Stimulated activated CD8-positive, alpha-beta memory T cell treated with anti-CD3 and anti-CD28 coated beads, Interleukin-7, amount 100 ng/mL, for 4 hours (primary cell): ENCODE measurements at places on chromosomes 4 and X.

DNA sequence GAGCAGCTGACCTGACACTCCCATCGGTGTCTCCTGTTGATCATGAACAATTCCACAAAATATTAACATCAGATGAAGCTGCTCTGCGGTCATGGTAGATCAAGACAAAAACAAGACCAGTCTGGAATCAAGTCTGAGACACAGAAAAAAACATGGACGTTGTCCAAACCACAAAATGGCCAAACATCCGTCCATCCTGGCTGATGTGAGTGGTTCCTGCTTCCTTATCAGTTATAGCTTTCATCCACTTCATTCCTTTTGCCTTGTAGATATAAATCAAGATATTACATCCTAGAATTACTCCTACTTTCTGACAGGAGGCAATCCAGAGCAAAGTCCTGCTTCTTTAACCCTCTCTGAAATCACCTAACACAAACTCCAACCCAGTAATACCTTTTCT lies 28.8 kb upstream of the PCSK1N start:
- no peak for DNase-seq

DNA sequence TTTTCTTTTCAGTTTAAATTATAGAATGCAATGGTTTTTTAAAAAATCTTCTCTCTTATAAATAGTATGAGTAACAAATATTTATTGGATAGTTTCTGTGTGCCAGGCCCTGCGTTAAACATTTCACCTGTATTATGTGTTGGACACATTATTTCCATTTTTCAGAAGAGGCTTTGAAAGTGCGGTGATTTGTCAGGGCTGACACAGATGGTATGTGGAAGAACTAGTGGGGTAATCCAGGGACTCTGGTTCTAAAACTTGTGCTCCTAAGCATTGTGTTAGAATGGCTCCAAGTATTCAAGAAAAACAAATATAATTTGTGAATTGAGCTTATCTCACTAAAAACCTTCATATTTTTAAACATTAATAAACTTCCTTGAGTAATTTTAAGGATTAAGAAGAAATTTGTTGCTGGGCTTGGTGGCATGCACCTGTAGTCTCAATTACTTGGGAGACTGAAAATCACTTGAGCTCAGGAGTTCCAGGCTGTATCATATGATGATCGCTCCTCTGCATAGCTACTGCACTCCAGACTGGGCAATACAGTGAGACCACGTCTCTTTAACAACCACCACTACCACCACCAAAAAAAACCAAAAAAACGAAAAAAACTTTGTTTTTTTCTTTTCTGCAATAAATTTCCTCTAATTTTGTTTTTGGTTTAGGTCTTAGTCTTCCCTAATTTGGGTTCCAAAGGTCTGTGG lies 40.0 kb downstream of the RAPGEF2 start:
- DNase-seq = no peak

GRCh38 chrX:8673201-8673600 lies 58.7 kb downstream of the ANOS1 start:
- DNase-seq = no peak

GRCh38 chr4:123651066-123651465 lies 254.5 kb downstream of the SPRY1 start:
- no peak for DNase-seq

DNA sequence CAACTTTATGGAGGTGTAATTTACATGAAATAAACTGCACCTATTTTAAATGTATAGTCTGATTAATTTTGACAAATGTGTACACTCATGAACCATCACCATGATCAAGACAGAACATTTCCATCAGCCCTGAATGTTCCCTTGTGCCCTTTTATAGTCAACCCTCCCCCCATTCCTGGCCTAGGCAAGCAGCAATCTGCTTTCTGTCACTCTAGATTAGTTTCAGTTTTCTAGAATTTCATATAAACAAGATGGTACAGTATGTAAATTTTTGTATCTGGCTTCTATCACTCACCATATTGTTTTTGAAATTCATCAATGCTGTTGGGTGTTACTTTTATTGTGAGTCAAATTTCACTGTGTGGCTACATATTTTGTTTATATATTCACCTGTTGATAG lies 234.2 kb upstream of the RPS6KA3 start:
- DNase-seq = no peak

DNA sequence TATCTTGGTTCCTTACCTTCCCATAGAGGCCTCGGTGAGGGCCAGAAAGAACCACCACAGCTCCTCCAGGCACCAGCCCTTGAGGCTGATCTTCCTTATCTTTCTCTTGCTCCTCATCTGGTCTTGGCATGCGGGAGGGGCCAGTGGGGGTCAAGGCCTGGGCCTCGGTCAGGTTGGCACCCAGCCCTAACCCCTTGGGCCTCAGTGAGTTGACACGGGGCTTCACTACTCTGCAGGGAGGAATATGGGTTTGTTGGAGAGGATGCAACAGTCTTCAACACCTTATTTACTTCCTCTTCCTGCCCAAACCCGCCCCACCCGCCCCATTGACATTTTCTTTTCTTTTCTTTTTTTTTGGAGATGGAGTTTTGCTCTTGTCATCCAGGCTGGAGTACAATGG lies 6.0 kb downstream of the GPKOW start:
- no peak for DNase-seq

DNA sequence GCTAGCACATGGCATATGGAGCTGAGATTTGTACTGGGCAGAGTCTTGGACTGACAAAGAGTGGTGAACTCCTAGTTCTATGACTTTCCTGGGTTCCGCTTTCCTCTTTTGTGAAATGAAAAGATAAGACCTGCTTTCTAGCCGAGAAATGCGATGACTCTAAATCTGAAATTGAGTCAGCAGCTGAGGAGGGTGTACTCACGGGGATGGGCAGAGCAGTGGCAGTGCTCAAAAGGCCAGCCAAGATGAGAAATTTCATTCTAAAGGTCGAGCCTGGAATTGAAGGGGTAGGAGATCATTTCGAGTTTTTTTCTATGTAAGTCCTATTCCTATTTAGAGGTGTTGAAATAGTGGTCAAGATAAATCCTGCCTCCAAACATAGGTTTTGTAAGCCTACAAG lies 47.0 kb downstream of the NUDT9 start:
- no peak for DNase-seq

- DNase-seq = no peak
Observed at GRCh38 chr4:54558889-54559677, 98.7 kb upstream of the KIT start.

DNA sequence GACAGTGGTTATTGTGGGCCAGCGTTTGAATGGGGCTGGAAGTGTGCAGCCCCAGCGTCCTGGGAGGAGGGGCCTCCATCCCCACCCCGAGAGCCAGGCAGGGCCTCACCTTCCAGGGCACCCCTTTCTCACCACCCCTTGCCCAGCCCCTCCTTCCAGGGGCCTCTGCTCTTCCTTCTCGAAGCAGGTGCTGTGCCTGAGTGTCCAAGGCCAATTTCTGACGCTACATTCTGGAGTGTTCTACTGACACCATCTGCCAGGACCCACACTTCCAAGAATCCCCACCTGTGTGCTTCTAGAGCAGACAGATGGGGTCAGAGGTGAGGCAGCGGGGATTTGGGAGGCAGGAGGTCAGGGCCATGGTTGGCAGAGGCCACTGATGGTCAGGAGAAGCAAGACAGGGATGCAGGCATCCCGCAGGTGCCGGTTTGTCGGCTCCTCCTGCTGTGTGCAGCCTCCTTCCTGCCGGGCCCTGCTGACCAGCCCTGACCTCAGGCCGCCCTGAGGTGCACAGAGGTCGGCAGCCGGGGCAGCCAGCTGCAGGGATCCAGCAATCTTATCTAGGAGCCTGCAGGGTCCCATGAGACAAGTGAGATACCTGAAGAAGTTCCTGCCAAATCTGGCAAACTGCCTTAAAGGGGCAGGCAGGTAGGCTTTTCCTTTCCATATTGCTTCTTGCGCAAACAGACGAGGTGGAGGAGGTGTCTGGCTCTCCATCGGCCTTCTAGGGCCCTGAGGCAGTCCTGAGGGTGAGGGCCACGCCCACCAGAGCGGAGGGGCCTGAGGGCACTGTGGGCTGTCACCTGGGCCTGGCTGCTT lies 18.8 kb downstream of the MSANTD1 start:
- no peak for DNase-seq

- DNase-seq = no peak
Observed at GRCh38 chrX:71917621-71918343, 7.1 kb downstream of the NHSL2 start.

- DNase-seq = no peak
Observed at GRCh38 chr4:16122308-16122711, 38.5 kb upstream of the PROM1 start.

- DNase-seq = no peak
Observed at GRCh38 chr4:167893531-167893930, 198.8 kb upstream of the ANXA10 start.

- no peak for DNase-seq
Observed at GRCh38 chr4:174996079-174996478, 77.9 kb downstream of the ADAM29 start.

DNA sequence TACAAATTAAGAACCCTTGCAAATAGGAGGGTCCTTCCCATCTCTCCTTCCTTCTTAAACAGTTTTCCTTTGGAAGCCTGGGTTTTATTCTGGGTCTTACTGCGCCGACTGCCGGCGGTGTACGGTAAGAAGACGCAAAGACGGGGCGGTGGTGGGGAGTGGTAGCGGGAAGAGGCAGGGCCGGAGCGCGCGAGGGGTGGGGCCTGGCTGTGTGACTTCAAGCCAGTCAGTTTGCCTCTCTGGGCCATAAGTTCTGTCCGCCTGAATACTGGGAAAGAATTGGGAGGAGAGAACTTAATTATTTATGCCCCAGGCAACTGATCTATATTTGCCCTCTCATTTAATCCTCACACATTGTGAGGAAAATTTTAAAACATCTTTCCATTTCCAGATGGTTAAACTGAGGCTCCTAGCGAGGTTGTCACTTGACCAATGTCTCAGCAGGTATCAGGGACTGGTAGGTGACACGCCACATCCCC lies 726 bp upstream of the KANTR start:
- peak; percentile 64 for DNase-seq

GRCh38 chr4:8910100-8910821 lies 38.6 kb upstream of the HMX1 start:
- DNase-seq = no peak

DNA sequence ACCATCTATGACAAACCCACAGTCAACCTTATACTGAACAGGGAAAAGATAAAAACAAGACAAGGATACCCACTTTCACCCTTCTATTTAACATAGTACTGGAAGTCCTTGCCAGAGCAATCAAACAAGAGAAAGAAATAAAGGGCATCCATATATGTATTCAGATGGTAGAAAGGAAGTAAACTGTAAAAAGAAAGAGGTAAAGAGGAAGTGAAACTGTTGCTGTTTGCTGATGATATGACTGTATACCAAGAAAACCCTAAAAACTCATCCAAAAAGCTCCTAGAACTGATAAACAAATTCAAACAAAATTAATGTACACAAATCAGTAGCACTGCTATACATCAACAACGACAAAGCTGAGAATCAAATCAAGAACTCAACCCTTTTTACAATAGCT lies 538.7 kb upstream of the PABPC4L start:
- no peak for DNase-seq

DNA sequence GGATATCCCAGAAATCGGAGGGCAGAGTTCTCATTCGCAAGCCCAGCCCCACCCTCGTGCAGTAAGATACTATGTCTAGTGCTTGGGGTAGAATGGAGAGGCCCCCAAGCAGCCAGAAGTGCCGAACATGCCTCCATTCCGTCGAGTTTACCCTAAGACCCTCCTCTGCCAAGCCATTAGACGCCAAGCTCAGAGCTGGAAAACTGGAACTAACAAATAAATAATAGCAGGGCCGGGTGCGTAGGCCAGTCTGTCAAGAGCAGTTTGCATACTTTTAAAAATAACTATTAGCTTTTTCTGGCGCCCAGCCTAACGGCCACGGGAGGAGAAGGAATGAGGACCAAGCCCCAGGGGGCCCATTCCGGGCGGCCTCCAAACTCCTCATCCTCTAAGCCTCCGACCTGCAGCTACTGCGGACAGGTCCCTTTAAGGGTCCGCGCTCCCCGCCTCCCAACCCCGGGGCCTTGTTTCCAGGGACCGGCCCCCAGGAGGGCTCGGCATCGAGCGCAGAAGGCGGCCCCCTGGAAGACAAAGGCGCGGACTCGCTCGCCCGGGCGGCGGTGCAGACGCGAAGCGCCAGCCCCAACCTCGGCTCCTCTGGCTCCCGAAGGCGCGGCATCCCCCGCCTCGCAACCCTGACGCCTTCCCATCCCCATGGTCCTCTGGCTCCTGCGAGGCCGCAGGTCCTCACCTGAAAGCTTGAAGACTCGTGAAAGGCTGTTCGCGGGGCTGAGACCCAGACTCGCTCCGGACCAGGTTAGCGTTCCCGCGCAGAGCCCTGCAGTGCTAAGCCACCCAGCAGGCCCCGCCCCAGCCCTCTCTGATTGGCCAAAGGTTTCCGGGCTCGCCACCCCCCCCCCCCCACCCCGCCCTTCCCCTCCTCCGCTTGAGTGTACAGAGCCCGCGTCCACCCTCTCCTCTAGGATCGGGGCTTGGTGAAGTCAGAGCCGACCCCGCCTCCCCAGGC lies at the start of gene TMSB15A:
TSS of gene TMSB15A (minus strand) at position 765 of the 967 bp plus-strand sequence.
- peak; percentile 5 for DNase-seq

GRCh38 chrX:139762400-139763183 lies 54.6 kb upstream of the MCF2 start:
- no peak for DNase-seq

DNA sequence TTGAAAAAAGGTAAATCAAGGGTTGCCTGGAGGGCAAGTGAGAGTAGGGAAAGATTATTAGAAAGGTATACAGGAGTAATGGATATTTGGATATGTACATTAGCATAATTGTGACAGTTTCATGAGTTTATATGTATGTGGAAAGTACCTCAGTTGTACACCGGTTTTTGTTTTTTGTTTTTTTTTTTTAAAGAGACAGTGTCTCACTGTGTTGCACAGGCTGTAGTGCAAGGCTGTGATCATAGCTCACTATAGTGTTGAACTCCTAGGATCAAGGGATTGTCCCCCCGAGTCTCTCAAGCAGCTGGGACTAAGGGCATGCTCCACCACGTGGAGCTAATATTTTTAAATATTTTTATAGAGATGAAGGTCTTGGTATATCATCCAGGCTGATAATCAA lies 15.3 kb upstream of the HPGD start:
- no peak for DNase-seq

- no peak for DNase-seq
Observed at GRCh38 chrX:104749951-104750610, 184.1 kb downstream of the IL1RAPL2 start.

GRCh38 chr4:171430495-171430894 lies 382.7 kb upstream of the GALNTL6 start:
- DNase-seq = no peak

- DNase-seq = no peak
Observed at GRCh38 chr4:53785996-53786395, 194.7 kb upstream of the LNX1 start.

DNA sequence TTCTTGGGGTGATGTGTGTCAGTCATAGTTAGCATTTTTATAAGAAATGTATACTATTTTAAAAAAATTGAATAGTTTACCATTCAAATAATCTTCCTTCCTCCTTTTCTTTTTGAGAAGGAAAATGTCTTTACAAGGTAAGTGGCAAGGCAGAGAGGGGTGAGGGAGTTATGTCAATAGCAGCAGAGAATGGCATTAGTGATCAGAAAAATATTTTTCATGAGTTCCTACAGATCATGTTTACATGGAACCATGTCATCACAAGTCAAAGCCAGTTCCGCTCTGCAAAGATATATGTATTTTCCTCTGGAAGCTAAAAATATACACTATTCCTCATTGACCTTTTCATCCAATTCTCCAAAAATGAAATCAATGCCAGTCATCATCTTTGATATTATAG lies 67.3 kb downstream of the PTPN13 start:
- DNase-seq = no peak
